Transverse colon (tissue), 4 donors: ENCODE measurements at places on chromosomes 3 and 15. TPM values are rescaled to one million over a fixed set of nuclear protein-coding genes. Genes with fewer than 3 reads are reported as not detected.

- no peaks in the 10 kb centered on the region for H3K36me3 ChIP-seq
- no peak overlapping the region for H3K4me3 ChIP-seq
- H3K4me1 ChIP-seq = peaks cover 6% of the 10 kb centered on the region
- H3K27ac ChIP-seq = peak overlapping the region; percentile 62
- H3K27me3 ChIP-seq = no peaks in the 10 kb centered on the region
Observed at GRCh38 chr3:100954199-100954935, 38.9 kb downstream of the ABI3BP start.

Gene ARPIN
- total RNA-seq = 24.1 TPM

DNA sequence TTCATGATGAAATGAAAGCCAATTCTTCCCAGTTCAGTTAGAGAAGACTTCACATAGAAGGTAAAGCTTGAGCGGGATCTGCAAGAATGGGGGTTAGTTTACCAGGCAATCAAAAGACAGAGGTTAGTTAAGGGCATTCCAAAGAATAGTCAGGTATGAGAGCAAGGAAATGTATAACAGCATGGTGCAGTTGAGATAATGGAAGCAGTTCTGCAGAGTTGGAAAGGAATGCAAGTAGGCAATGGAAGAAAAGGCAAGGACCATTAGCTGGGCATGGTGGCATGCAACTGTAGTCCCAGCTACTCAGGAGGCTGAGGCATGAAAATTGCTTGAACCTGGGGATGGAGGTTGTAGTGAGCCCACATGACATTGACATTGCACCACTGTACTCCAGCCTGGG, 55.0 kb downstream of the LSAMP start:
- no peaks in the 10 kb centered on the region for H3K36me3 ChIP-seq
- H3K27me3 ChIP-seq = no peaks in the 10 kb centered on the region
- no peaks in the 10 kb centered on the region for H3K4me1 ChIP-seq

Gene USP50
- not detected for total RNA-seq

DNA sequence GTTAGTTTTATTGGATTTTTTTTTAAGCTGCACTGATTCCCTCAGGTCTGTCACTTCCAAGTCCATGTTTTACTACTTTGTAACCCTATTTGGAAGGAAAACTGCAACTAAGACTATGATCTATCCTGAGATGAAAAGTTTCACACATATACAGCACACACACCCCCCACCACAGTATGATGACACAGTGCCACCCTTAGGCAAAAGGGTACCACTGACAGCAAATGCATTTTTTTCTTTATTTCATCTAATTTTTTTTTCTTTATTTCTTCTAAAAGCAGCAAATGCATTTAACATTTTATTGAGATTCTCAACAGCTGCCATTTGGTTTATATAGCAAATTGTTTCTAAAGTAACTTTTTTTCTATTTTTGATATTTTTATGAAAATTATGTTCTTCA, 21.2 kb downstream of the NGRN start:
- DNase-seq = no peak
- H3K27me3 ChIP-seq = no peaks in the 10 kb centered on the region
- H3K36me3 ChIP-seq = no peaks in the 10 kb centered on the region

- H3K27ac ChIP-seq = no peak overlapping the region
- no peaks in the 10 kb centered on the region for H3K4me1 ChIP-seq
- peaks cover 85% of the 10 kb centered on the region for H3K36me3 ChIP-seq
- no peak overlapping the region for H3K4me3 ChIP-seq
Observed at GRCh38 chr3:50100956-50101845, 12.5 kb downstream of the RBM5 start.

DNA sequence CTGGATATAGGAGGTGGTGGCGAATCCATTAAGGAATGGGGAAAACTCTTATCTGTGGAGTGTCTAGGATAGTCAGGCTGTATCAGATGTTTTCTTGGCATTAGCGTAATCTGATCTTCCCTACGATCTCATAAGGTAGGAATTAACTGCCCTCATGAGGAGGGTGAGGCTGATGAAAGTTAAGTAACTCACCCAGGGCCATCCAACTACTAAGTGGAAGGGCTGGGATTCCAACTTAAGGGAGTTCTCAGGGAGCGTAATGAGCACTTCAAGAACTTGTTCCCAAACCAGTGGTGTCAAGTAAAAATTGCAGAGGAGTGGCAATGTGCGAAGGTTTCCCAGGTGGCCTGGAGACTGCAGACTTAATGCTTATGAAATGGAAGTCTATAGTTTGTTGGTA, 55.9 kb upstream of the OSBPL11 start:
- H3K27me3 ChIP-seq = no peaks in the 10 kb centered on the region
- H3K27ac ChIP-seq = no peak overlapping the region
- H3K4me1 ChIP-seq = no peaks in the 10 kb centered on the region
- no peaks in the 10 kb centered on the region for H3K36me3 ChIP-seq
- no peak for DNase-seq

DNA sequence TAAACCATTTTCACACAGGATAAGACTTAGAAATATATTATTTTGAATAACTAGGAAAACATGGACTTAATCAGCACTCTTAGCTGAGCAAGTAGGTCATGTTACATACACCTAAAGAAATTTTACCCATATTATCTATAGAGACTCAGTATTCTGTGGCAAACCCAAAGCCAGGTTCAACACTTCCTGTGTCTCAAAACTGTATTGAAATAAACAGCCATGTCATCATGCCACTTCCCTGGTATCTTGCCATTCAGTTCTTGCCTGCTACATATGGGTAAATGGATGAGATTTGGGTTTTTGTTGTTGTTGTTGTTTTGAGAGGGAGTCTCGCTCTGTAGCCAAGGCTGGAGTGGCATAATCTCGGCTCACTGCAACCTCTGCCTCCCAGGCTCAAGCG, 141.5 kb upstream of the PLXND1 start:
- no peak overlapping the region for H3K4me3 ChIP-seq
- no peaks in the 10 kb centered on the region for H3K36me3 ChIP-seq
- peaks cover 11% of the 10 kb centered on the region for H3K4me1 ChIP-seq
